ENCODE measurements at places on chromosomes 1 and 21.
A peak's percentile ranks its signal among the peaks of the same experiment; 100 is the strongest.

GRCh38 chr1:172394141-172394751 lies 26.2 kb upstream of the C1orf105 start:
- DNase-seq, result peak; percentile 43

DNA sequence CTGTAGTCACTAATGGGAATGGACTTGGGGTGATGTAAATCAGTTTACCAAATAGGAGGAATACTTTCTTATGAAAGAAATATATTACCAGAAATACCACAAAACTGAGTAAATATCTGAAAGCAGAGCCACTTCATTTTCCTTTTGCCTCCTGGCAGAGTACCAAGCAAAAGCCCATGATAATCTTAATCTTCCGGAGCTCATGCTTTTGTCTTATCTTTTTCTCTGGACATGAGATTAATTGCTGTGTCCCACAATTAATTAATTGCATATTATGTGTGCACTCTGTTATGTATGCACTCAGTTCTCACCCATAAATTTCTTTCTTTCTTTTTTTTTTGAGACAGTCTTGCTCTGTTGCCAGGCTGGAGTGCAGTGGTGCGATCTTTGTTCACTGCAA lies 94.1 kb upstream of the PDE4B start:
- no peak for DNase-seq

DNA sequence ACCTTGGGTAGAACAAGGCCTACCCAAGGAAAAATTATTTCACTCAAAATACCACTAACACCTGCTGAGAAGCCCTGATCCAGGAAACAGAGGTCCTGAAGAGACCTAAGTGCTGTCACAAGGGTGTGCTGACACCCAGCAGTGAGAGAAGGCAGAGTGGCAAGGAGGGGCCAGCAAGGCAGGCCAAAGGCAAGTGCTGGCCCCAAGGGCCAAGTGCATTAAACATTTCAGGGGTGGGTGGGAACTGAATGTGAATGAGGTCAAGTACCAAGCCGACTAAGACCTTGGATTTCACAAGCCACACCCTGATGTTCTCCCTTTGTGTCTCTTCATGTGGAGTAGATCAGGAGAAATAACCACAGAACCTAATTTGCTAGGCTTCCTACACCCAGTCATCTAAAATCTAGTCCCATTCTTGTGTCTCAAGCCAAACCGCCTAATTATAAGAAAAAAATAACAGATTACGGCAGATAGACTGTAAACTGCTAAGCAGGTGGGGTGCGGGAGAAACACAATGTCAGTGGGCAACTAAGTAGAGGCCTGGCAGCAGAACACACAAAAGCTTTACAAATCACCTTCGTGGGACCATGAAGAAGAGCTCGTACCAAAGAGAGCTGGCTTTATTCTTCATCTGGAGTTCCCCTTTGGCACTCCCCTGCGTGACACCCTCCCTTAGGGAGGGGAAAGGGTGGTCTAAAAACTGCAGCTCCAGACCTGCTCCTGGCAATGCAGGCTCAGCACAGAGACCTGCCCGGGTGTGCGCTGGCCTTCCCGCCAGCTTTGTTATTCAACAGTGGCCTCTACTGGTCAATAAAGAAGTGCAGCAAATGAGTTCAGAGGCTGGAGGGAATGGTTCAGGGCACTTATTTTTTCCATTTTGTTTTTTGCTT lies 8.7 kb downstream of the UBE2G2 start:
- peak; percentile 57 for DNase-seq

- no peak for DNase-seq
Measured at GRCh38 chr1:55089683-55090082, 50.3 kb downstream of the PCSK9 start.

DNA sequence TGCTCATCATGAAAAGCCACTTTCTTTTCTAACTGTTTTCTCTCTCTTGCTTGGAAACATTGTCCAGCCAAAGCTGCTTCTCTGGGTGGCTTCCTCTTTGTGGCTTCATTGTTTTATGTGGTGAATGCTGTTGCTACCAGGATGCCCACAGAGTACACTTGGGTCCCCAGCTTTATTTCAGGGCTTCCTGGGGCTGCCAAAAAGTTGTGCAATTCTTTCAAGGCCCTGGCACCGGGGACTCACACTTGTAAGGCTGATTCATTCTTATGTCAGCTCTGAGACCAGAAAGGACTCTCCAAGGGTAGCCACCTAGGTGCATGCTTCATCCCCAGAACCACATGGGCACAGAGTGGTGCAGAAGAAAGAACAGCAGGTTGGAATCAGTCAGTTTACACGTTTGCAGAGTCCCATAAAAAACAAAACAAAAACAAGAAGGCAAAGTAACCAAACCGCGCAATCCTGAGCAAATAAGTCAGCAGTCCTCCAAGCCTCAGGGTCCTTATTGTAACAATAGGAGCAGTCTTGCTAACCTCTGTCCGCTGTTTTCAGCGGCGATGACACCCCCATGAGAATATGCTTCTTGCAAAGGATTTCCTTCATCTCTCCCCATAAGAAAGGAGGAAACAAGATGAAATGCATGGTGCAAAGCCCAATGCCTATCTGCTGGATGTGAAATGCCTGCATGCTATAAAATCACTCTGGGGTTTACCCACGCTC lies 89.9 kb upstream of the SSX2IP start:
- DNase-seq, result no peak

DNA sequence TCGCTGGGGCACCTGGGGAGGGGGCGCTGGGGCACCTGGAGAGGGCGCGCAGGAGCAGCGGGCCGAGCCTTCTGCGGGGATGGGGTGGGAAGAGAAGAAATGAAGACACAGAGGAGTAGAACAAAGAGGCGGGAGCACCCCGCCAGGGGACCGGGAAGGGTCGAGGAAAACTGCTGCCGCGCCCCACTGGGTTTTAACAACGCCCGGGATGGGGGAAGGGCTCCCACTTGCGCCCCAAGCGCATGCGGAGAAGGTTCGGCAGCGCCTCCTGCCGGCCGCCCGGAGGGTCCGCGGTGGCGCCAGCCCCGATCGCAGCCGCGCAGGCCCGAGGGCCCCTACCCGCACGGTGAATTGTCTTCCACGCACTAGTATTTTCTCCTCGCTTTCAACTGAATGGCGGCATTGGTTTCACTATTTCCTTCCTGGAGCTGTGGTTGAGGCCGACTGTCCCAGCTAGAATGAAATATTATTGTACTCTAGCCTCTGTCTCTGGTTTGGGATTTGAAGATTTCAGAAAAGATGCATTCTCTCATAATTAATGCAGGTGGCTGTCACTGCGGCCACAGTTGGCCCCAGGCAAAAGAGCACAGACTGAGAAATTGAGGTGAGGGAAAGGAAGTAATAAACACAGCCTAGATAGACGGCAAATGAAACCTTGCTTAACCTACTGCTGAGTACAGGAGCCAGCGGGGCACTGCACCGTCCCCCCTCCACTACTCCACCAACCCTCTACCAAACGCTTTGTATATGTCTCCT lies 57.3 kb downstream of the MAB21L3 start:
- peak; percentile 89 for DNase-seq

GRCh38 chr1:24286246-24287010 lies 32.7 kb upstream of the GRHL3 start:
- DNase-seq, result no peak

GRCh38 chr1:3231826-3232225 lies 162.8 kb downstream of the PRDM16 start:
- no peak for DNase-seq

DNA sequence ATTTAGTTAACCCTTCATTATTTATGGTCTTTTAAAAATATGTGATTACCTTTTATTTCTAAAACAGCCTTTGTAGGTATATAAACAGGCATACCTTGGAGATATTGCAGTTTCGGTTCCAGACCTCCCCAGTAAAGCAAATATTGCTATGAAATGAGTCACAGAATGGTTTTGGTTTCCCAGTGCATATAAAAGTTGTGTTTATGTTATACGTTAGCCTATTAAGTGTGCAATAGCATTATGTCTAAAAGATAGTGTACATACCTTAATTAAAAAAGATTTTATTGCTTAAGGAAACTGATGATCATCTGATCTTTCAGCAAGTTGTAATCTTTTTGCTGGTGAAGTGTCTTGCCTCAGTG lies 44.1 kb downstream of the XCL2 start:
- no peak for DNase-seq

DNA sequence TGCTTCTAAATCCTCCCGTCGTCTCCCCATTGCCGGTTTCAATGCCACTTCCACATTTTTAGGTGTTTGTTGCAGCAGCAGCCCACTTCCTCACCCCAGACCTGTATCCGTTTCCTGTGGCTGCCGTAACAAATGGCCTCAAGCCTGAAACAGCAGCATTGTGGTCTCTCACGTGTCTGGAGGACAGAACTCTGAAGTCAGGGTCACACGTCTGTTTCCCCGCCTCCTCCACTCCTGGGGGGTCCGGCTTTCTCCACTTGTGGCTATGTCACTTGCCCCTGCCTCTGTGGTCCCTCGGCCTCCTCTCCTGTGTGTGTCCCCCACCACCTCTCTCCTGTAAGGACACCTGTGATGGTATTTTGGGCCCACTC lies 21.8 kb downstream of the TRPM2 start:
- no peak for DNase-seq

- DNase-seq, result no peak
Measured at GRCh38 chr1:232776526-232777106, 28.6 kb upstream of the MAP10 start.

- DNase-seq, result no peak
Measured at GRCh38 chr1:3419415-3420204, 34.9 kb upstream of the ARHGEF16 start.

- no peak for DNase-seq
Measured at GRCh38 chr21:14589855-14590563, 43.9 kb upstream of the SAMSN1 start.

DNA sequence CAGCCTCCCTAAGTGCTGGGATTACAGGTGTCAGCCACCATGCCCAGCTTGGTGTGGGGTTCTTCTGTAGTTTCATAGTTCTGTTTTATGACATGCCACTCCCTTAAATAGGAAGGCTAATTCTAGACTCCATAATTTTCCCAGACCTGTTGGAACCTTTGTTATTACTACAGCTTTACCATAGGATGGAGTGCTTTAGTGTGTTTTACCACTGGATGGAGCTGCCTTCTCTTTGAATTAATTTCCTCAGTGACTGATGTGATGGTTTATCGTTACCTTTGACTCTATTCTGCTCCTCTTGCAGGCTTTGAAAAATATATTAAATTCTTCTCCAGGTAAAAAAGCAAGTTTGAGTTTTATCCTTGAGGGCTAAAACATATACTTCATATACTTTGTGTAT lies 84.6 kb upstream of the NEK7 start:
- no peak for DNase-seq

GRCh38 chr1:23273450-23274133 lies 56.3 kb upstream of the HTR1D start:
- no peak for DNase-seq

DNA sequence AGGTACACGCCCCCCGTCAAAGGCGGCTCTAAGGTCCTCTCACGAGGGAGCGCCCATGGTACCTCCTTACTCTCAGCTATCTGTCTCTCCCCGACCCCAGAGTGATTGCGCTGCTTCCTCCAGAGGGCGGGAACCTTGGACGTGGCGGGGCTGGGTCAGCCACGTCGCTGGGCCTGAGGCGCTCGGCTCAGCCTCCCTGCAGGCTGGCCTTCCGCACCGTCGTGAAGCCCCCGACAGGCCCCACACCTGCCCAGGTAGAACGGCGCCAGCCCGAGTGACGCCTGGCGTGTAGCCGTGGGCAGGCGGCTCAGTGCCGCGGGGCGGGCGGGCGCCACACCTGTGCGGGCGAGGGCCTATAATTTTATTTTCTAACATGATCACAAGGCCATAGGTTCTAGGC lies 122.2 kb upstream of the BEND5 start:
- no peak for DNase-seq

GRCh38 chr1:155309423-155310021 lies 856 bp downstream of the FDPS start:
- DNase-seq, result no peak

DNA sequence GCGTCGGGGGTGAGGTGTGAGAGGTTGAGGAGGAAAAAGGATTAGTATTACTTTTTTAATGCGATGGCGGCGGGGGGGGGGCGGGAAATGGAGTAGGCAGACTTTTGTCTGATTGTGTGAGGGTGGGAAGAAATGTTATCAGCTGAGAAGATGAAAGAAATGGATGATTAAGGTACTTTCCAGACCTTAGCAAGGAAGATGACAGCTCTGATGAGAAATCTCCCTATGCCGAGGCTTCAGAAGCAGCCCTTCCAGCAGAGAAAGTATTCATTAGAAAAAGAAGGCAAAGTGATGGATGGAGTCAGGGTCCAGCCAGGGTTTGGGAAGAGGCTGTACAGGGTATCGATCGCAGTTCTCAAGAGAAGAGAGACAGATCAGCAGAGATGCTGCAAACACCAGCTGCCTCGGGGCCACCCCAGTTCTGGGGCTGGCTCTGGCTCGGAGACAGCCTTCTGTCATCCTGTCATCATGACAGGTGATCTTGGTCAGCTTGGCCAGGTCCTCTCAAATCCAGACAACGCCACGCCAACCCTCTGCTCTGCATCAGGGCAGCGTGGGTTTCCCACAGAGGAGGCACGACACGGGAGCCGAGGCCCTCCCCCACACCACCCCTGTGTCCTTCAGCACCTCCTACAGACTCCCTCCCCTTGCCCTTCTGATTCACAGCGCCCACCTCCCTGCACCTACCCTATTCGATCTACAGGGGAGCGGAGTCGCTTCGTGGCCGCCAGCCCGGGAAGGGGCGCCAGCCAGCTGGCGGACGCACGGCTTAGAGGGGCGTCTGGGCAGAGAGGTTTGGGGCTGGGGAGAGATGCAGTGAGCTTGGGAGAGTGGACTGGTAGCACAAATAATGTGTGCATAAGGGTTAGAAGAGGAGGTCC lies 674 bp upstream of the ATXN7L2 start:
- peak; percentile 61 for DNase-seq
